ENCODE measurements at places on chromosomes 13 and 19. TPM values are rescaled to one million over a fixed set of nuclear protein-coding genes. Genes with fewer than 3 reads are reported as not detected.

Gene ZNF738
- total RNA-seq: 6.0 TPM

GRCh38 chr13:77143431-77143830 is 116.5 kb upstream of the FBXL3 start:
- peak; percentile 87 for DNase-seq
- H3K27me3 ChIP-seq: no peaks in the 10 kb centered on the region
- peak overlapping the region; percentile 59 for H3K27ac ChIP-seq
- peaks cover 9% of the 10 kb centered on the region for H3K36me3 ChIP-seq
- H3K4me3 ChIP-seq: no peak overlapping the region
- peaks cover 15% of the 10 kb centered on the region for H3K4me1 ChIP-seq

Gene ZNF625
- 7.7 TPM for total RNA-seq

GRCh38 chr13:90187478-90188350 is 1159.8 kb upstream of the MIR17HG start:
- no peaks in the 10 kb centered on the region for H3K27me3 ChIP-seq
- H3K27ac ChIP-seq: no peak overlapping the region
- no peak for DNase-seq

- DNase-seq: peak; percentile 26
- peak overlapping the region; percentile 72 for H3K4me3 ChIP-seq
- no peaks in the 10 kb centered on the region for H3K36me3 ChIP-seq
- H3K27me3 ChIP-seq: no peaks in the 10 kb centered on the region
- peak overlapping the region; percentile 42 for H3K27ac ChIP-seq
- H3K4me1 ChIP-seq: peaks cover 34% of the 10 kb centered on the region
These were observed 931 bp downstream of the USP12 start for GRCh38 chr13:27170516-27171243.

DNA sequence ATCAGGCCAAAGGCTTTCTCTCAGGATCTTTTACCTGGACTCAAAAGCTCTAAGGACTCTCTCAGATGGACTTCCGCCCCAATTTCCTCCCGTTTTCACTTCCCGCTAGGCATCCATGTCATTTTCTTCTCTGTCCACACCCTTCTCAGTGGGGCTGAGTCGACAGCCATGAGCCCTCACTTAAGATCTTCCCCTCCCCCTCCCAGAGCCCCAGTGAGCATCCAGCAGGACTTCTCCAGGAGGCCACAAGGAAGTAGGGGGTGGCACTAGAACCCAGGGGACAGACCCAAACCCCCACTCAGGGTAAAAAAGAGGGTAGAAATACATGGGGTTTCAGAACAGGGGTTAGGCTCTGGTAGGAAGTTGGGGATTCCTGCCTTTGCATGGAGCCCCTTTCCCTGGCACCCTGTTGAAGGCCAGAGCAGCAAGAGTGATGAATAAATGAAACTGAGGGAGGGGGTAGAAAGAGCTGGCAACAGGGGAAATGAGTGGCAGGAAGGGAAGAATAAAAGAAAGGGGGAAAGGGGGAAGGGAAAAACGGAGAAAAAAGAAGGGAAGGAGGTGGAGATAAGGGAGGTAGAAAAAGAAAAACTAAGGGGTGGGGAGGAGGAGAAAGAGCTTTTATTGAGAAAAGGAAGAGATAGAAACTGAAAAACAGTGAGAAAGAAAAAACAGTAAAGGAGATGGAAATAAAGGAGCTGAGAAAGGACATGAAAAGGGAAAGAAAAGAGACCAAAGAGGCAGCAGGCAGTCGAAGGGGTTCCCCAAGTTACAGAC is 42.3 kb downstream of the DEDD2 start:
- peak overlapping the region; percentile 77 for H3K4me3 ChIP-seq
- H3K4me1 ChIP-seq: peaks cover 25% of the 10 kb centered on the region
- no peak for DNase-seq

- H3K27me3 ChIP-seq: no peaks in the 10 kb centered on the region
- DNase-seq: no peak
- H3K27ac ChIP-seq: no peak overlapping the region
- no peak overlapping the region for H3K4me3 ChIP-seq
These were observed 73.6 kb downstream of the KDM4B start for GRCh38 chr19:5042556-5042955.

- no peaks in the 10 kb centered on the region for H3K36me3 ChIP-seq
- DNase-seq: peak; percentile 30
- H3K4me1 ChIP-seq: peaks cover 31% of the 10 kb centered on the region
- no peaks in the 10 kb centered on the region for H3K27me3 ChIP-seq
- H3K4me3 ChIP-seq: no peak overlapping the region
These were observed 2.3 kb downstream of the DHRS12 start for GRCh38 chr13:51801631-51802099.

Gene FUT3
- total RNA-seq: 7.7 TPM

DNA sequence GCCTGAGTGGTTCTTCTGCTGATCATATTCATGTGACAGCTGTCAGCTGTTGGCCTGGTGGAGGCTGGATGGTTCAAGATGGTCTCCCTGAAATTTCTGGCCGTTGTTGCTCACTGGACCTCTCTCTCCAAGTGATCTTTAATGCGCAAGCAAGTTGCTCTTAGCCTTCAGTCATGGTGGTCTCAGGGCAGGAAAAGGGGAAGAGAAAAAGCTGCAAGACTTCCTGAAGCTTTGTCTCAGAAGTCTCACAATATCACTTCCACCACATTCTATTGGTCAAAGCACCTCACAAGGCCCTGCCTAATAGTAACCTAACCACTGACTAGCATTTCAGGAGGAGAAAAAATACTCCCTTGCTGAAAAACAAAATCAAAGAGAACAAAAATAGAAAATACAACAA is 1.6 kb upstream of the ZNF567 start:
- H3K27ac ChIP-seq: no peak overlapping the region
- DNase-seq: no peak
- peaks cover 34% of the 10 kb centered on the region for H3K36me3 ChIP-seq
- peak overlapping the region; percentile 89 for H3K4me3 ChIP-seq
- no peaks in the 10 kb centered on the region for H3K27me3 ChIP-seq

GRCh38 chr13:88958821-88959220 is 1287.7 kb downstream of the SLITRK5 start:
- H3K4me3 ChIP-seq: no peak overlapping the region
- H3K4me1 ChIP-seq: no peaks in the 10 kb centered on the region
- no peaks in the 10 kb centered on the region for H3K36me3 ChIP-seq
- DNase-seq: no peak
- H3K27ac ChIP-seq: no peak overlapping the region

- H3K27ac ChIP-seq: peak overlapping the region; percentile 38
- peak; percentile 35 for DNase-seq
- peaks cover 8% of the 10 kb centered on the region for H3K4me1 ChIP-seq
- no peaks in the 10 kb centered on the region for H3K27me3 ChIP-seq
These were observed 45.8 kb downstream of the TGDS start for GRCh38 chr13:94550062-94550738.

DNA sequence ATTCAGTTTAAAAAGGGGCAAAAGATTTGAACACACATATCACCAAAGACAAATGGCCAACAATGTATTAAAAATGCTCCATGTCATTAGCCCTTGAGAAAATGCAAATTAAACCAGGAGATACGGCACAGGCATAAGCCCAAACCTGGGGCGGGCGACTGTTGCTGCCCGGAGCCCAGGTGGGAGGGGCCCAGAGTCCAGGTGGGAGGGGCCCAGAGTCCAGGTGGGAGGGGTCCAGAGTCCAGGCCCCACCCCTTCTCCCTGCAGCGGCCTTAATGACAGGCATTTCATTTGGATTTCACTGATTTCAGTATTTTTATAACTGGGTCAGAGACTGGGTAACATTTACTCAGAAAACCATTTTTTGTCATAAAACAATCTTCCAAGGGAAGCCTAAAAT is 78.2 kb downstream of the RASA3 start:
- no peaks in the 10 kb centered on the region for H3K4me1 ChIP-seq
- no peaks in the 10 kb centered on the region for H3K27me3 ChIP-seq
- H3K36me3 ChIP-seq: no peaks in the 10 kb centered on the region
- no peak for DNase-seq
- H3K27ac ChIP-seq: no peak overlapping the region
- no peak overlapping the region for H3K4me3 ChIP-seq

DNA sequence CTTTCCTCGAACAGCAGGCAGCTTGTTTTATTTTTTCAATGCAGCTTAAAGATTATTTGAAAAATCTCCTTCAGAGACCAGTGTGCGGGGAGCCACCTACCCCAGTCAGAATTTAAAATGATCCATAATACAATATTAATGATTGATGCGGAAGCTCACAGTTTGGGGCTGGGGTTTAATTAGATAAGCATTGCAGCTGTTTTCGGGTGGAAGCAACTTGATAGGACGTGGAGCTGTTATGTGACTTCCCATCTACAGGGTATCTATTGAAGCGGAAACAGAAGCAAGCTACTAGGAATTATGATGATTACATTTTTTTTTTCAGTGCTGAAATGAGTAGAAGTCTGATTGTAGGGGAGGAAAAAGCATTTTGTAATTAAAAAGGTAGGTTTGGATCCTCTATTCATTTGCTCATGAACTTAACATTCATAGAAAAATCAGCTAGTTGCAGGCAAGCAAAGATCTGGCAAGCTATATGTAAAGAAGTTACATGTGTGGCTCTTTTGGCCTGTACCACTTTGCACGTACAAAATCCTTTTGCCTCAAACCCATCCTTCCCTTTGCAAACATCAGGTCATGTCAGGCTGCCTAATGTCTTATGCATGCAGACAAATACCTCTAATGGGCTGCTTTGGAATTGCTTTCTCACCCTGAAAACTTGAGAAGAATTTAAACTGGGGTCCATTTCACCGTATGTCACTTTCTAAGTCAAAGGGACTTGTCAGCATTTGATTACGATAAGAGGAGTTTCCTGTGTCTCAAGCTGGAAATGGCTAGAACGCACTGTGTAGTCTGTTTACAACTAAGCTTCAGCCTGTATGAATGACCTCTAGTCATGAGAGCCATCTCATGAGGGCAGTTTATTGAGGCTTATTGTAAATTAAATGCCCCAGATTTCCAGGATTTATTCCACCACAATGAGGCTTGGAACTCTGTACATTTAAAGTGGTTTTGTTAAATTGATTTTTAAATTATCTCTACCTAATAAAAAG is 267.1 kb upstream of the TMTC4 start:
- H3K27ac ChIP-seq: no peak overlapping the region
- H3K4me1 ChIP-seq: no peaks in the 10 kb centered on the region
- DNase-seq: no peak
- H3K36me3 ChIP-seq: no peaks in the 10 kb centered on the region
- H3K27me3 ChIP-seq: peaks cover 65% of the 10 kb centered on the region

GRCh38 chr13:110238818-110239195 is 68.2 kb downstream of the COL4A1 start:
- H3K36me3 ChIP-seq: no peaks in the 10 kb centered on the region
- H3K4me3 ChIP-seq: no peak overlapping the region
- DNase-seq: no peak
- no peak overlapping the region for H3K27ac ChIP-seq

DNA sequence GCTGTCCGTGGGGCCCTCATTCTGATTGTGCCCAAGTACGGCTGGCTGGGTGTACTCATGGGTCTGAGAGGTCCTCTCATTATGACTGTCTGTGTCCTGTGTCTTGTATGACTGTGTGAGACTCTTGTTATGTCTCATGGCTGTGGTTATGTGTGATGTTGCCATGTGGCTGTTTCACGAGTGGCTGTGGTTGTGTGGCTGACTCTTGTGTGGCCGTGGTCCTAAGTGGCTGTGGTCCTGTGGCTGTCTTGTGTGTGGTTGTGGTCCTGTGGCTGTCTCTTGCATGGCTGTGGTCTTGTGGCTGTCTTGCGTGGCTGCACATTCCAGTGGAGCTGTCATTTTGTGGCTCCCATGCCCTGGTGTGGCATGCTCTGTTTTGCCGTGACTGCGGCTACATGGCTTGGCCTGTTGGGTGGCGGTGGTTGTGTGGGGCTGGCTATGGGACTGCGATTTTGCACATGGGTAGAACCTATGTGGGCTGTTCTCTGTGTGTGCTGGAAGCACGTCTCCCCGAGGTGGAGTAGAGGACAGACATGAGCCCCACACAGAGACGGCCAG is 2.5 kb downstream of the LYL1 start:
- H3K27me3 ChIP-seq: no peaks in the 10 kb centered on the region
- peaks cover 13% of the 10 kb centered on the region for H3K4me1 ChIP-seq
- H3K36me3 ChIP-seq: no peaks in the 10 kb centered on the region
- H3K4me3 ChIP-seq: no peak overlapping the region
- no peak overlapping the region for H3K27ac ChIP-seq

GRCh38 chr13:41622432-41623429 is 165.4 kb downstream of the RGCC start:
- no peaks in the 10 kb centered on the region for H3K27me3 ChIP-seq
- DNase-seq: peak; percentile 55
- peaks cover 12% of the 10 kb centered on the region for H3K4me1 ChIP-seq
- peak overlapping the region; percentile 35 for H3K27ac ChIP-seq

Gene RUBCNL
- 0.17 TPM for total RNA-seq

Gene ICAM5
- 2.0 TPM for total RNA-seq

DNA sequence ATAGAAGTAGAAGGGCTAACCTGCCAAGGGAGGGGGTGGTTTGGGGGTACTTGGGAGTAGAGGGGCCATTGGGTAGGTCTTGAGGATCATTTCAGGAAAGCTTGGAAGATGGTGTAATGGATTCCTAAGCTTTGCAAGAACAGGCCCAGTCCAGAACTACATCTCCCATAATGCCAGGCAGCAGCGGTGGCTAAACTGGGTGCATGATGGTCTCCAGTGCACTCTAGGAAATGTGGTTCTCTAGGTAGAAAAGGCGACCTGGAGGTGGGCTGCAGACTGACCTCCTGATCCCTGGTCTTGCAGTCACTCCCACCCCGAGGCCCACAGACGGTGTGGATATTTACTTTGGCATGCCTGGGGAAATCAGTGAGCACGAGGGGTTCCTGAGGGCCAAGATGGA is 3.8 kb downstream of the APLP1 start:
- no peak overlapping the region for H3K27ac ChIP-seq
- no peak overlapping the region for H3K4me3 ChIP-seq
- no peaks in the 10 kb centered on the region for H3K27me3 ChIP-seq
- no peaks in the 10 kb centered on the region for H3K36me3 ChIP-seq
- H3K4me1 ChIP-seq: peaks cover 7% of the 10 kb centered on the region

Gene KCNN1
- total RNA-seq: not detected

DNA sequence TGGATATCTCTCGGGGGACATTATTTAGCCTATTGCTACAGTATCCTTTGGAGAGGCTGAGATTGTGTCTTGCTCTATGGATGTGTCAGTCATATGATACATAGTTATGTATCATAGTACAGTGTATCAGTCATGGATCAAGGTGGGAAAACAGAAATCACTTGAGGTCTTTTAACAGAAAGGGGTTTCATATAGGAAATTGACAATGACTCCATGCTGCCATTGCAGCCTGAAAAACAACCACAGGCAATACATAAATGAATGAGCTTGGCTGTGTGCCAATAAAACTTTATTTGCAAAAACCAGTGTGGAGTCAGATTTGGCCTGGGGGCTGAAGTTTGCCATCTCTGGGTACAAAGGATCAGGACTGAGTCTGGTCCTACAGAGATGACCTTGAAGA is 35.4 kb downstream of the COLGALT1 start:
- no peaks in the 10 kb centered on the region for H3K36me3 ChIP-seq
- no peaks in the 10 kb centered on the region for H3K4me1 ChIP-seq
- H3K27me3 ChIP-seq: no peaks in the 10 kb centered on the region
- no peak overlapping the region for H3K27ac ChIP-seq

Gene TMEM91
- 3.6 TPM for total RNA-seq

- H3K27ac ChIP-seq: no peak overlapping the region
- no peaks in the 10 kb centered on the region for H3K36me3 ChIP-seq
- DNase-seq: no peak
- no peaks in the 10 kb centered on the region for H3K4me1 ChIP-seq
- no peaks in the 10 kb centered on the region for H3K27me3 ChIP-seq
These were observed 1135.0 kb downstream of the SLITRK1 start for GRCh38 chr13:82747291-82747690.

Gene GPC5
- not detected for total RNA-seq

Gene CATSPERD
- not detected for total RNA-seq

- no peak overlapping the region for H3K27ac ChIP-seq
- peak; percentile 53 for DNase-seq
- no peak overlapping the region for H3K4me3 ChIP-seq
- H3K27me3 ChIP-seq: no peaks in the 10 kb centered on the region
- no peaks in the 10 kb centered on the region for H3K4me1 ChIP-seq
- peaks cover 6% of the 10 kb centered on the region for H3K36me3 ChIP-seq
These were observed 5.5 kb upstream of the IFI30 start for GRCh38 chr19:18167975-18168645.

Measured in PC-3 (cell line).